ENCODE measurements at places on chromosomes 5 and 9.

GRCh38 chr5:67619235-67619634 lies 422.6 kb upstream of the CD180 start:
- H3K4me1 ChIP-seq, result no peaks in the 10 kb centered on the region
- DNase-seq, result no peak
- H3K27ac ChIP-seq, result no peak overlapping the region
- no peak overlapping the region for H3K4me3 ChIP-seq
- H3K36me3 ChIP-seq, result no peaks in the 10 kb centered on the region
- peaks cover 2% of the 10 kb centered on the region for H3K27me3 ChIP-seq

DNA sequence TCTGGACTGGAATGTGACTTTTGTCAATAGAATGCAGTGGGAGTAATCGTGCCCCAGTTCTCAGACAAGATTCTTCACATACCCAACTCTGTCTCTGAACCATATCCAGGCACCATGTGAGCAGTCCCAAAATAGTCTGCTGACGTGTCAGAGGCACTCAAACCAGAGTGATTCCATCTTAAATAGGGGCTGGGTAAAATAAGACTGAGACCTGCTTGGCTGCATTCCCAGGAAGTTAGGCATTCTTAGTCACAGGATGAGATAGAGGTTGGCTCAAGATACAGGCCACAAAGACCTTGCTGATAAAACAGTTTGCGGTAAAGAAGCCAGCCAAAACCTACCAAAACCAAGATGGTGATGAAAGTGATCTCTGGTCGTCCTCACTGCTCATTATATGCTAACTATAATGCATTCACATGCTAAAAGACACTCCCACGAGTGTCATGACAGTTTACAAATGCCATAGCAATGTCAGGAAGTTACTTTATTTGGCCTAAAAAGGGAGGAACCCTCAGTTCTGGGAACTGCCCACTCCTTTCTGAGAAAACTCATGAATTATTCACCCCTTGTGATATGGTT lies 16.9 kb upstream of the PLCXD3 start:
- no peak overlapping the region for H3K4me3 ChIP-seq
- no peaks in the 10 kb centered on the region for H3K27me3 ChIP-seq
- no peak overlapping the region for H3K27ac ChIP-seq
- no peaks in the 10 kb centered on the region for H3K36me3 ChIP-seq

DNA sequence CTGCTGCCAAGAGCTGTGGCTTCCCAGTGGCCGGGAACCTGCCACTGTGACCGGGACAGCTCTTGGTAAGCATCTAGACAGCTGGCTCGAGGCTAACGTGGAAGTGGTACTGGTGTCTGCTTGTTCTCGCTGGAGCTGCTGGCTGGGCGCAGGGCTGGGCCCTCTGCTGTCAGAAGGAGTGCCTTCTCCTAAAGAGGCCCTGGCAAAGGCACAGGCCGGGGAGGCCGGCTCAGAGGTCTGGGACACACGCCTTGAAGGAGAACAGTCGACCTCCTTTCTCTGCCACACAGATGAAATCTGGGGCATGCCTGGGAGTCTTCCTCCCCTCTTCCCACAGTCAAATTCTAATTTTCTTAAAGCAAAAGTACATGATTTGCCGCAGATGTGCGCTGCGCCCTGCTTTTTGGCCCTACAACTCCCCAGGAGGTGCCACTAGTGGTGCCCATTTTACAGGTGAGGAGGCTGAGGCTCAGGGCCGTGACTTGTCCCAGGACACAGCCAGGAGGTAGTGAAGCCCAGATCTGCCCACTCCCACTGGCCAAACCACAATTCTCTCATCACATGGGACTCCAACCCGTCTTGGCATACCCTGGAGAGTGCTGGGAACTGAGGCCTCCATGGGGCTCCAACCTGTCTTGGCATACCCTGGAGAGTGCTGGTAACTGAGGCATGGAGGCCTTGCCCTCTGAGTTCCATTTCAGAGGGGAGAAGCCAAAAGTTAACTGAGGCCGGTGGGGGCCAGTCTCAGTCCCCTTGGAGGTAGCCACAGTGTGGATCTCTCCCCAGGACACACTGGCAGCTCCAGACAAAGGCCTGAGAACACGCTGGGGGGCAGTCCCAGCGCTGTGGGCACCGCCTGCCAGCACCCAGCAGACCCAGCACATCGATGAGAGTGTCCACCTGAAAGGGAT lies 12.0 kb upstream of the RXRA start:
- H3K27ac ChIP-seq, result no peak overlapping the region
- H3K36me3 ChIP-seq, result no peaks in the 10 kb centered on the region
- no peak overlapping the region for H3K4me3 ChIP-seq
- H3K4me1 ChIP-seq, result peaks cover 2% of the 10 kb centered on the region
- H3K27me3 ChIP-seq, result peaks cover 18% of the 10 kb centered on the region

DNA sequence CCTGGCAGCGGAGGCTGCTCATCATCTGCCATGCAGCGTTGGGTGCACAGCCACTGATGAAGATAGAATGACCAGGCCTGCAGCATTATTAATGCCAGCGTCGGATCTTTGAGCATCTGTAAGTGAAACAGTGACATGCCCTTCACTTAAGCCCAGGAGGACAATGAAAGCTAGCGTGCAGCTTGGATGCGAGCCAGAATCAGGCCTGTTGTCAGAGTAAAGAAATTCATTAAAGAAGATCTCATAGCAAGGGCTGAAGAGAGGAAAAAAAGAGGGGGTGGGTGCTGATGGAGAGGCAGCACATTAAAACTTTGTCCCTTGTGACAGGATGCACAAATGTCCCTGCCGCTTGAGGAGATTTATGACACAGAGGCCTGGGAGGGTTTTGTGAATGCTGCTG lies 186.1 kb upstream of the MAST4 start:
- H3K27ac ChIP-seq, result no peak overlapping the region
- H3K27me3 ChIP-seq, result peaks cover 7% of the 10 kb centered on the region
- no peaks in the 10 kb centered on the region for H3K36me3 ChIP-seq
- DNase-seq, result no peak
- no peak overlapping the region for H3K4me3 ChIP-seq

- H3K27ac ChIP-seq, result no peak overlapping the region
- H3K36me3 ChIP-seq, result no peaks in the 10 kb centered on the region
- H3K4me3 ChIP-seq, result no peak overlapping the region
- H3K4me1 ChIP-seq, result no peaks in the 10 kb centered on the region
- no peak for DNase-seq
Observed at GRCh38 chr5:179401-179800, 11.9 kb upstream of the LRRC14B start.

GRCh38 chr9:91803151-91803940 lies 146.7 kb downstream of the ROR2 start:
- no peak for DNase-seq
- peaks cover 2% of the 10 kb centered on the region for H3K27me3 ChIP-seq
- no peak overlapping the region for H3K27ac ChIP-seq
- no peaks in the 10 kb centered on the region for H3K36me3 ChIP-seq

DNA sequence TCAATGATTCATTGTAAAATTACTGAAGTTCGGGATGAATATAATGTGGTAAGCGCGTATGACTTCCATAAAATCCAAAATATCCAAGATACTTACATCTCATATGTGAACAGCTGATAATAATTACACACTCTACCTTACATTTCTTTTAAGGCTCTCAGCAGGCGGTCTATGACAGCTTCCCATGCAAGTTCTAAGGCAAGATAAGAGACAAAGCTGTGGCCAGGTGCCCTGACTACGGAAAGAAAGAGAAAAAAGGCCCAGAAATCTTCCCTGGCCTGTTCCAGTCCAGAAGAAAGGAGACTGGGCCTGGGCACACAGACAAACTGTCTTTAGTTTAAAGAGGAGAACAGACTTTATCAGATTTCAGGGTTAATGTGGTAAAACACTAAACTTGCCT lies 69.1 kb downstream of the ARSB start:
- H3K27ac ChIP-seq, result no peak overlapping the region
- H3K4me1 ChIP-seq, result no peaks in the 10 kb centered on the region
- H3K4me3 ChIP-seq, result no peak overlapping the region

- H3K4me1 ChIP-seq, result peaks cover 59% of the 10 kb centered on the region
- H3K27me3 ChIP-seq, result no peaks in the 10 kb centered on the region
Observed at GRCh38 chr5:140565780-140566095, 1.1 kb downstream of the SLC35A4 start.

- H3K4me3 ChIP-seq, result no peak overlapping the region
- no peak overlapping the region for H3K27ac ChIP-seq
- no peak for DNase-seq
- no peaks in the 10 kb centered on the region for H3K36me3 ChIP-seq
- peaks cover 20% of the 10 kb centered on the region for H3K27me3 ChIP-seq
Observed at GRCh38 chr9:129677456-129677855, 12.0 kb downstream of the PRRX2 start.

DNA sequence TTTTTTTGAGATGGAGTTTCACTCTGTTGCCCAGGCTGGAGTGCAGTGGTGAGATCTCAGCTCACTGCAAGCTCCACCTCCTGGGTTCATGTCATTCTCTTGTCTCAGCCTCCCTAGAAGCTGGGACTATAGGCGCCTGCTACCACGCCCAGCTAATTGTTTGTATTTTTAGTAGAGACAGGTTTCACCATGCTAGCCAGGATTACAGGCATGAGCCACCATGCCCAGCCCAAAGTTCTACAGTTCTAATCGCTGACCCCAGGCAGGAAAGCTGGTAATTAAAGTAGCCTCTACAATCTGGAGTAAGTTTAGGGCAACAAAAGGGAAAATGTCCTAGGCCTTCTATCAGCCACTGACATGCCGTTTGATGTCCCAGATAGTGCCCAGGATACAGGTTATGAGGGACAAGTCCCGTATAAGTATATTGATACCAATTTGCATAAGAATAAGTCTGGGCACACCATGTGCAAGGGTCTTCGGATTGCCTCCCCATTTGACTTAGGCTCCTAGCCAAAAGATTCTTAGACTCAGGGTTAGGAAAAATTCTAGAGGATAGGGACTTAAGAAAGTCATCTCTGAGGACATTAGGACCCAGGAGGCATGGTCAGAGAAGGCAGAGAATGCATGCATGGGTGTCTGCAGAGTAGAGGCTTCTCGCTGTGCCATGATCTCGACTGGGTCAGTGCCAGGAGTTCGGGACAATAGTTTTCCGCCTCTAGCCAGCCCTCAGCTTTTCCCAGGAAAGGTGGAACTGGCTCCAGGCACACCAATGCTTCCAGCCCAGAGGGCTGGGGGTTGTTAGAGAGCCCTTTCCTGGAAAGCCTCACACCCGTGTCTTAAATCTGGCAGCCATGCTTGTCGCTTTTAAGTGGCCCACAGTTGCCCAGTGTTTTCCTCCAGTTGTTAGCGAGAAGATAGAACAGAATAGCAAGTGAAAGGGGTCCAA lies 1111.1 kb downstream of the TAF11L14 start:
- peaks cover 12% of the 10 kb centered on the region for H3K36me3 ChIP-seq
- peak overlapping the region; percentile 88 for H3K4me3 ChIP-seq
- peaks cover 70% of the 10 kb centered on the region for H3K4me1 ChIP-seq
- no peaks in the 10 kb centered on the region for H3K27me3 ChIP-seq

DNA sequence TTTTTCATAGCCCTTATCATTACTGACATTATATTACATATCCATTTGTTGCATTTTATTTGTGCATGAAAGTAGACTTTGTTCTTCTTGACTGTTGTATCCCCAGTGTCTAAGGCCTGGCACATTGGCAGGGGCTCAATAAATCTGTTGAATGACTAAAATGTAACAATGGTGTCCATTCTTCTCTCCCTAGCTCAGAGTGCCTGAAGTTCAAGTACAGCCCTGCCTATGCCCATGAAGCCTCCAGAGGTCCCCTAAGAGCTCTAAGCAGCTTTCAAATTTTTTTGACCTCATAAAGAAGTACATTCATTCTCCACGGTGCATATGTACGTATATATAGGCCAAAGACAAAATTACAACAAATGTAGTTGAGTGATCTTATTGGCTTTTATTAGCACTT lies 4.2 kb upstream of the BSPRY start:
- no peak overlapping the region for H3K4me3 ChIP-seq
- H3K27me3 ChIP-seq, result peaks cover 4% of the 10 kb centered on the region
- H3K27ac ChIP-seq, result peak overlapping the region; percentile 11
- peaks cover 62% of the 10 kb centered on the region for H3K4me1 ChIP-seq

DNA sequence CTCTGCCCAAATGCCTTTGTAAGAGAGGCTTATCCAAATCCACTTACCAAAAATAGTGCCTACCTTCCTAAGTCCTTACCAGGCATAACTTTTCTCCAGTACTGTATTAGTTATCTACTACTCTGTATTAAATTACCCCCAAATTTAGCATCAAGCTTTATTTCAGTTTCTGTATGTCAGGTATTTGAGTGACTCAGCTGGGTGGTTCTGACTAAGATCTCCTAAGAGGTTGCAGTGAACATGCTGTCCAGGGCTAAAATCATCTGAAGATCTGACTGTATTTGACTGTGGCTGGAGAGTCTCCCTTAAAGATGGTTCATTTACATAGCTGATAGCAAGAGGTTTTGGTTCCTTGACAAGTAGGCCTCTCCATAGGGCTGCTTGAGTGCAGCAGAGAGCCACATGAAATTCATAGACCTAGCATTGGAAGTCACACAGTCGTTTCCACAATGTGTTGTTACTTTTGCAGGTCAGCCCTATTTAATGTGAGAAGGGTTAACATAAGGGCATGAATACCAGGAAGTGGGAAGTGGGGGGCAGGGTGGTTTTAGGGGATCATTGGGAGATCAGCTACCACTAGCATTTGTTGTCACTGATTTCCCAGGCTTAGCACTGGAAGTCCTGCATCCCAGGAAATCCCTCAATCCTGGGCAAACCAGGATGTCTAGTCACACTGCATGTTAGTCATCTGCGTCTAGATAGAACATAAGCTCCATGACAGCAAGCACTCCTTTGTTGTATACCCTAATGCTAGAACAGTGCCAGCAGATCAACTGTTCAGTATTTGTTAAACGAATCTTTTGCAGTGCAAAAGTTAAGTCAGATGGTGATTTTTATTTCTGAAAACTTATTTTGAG lies 2.0 kb upstream of the ZNF622 start:
- peaks cover 36% of the 10 kb centered on the region for H3K36me3 ChIP-seq
- peaks cover 69% of the 10 kb centered on the region for H3K4me1 ChIP-seq
- peak overlapping the region; percentile 97 for H3K27ac ChIP-seq
- H3K4me3 ChIP-seq, result peak overlapping the region; percentile 98
- no peak for DNase-seq

- no peaks in the 10 kb centered on the region for H3K27me3 ChIP-seq
- H3K27ac ChIP-seq, result peak overlapping the region; percentile 93
- DNase-seq, result no peak
- H3K36me3 ChIP-seq, result peaks cover 7% of the 10 kb centered on the region
- H3K4me3 ChIP-seq, result peak overlapping the region; percentile 81
- H3K4me1 ChIP-seq, result peaks cover 98% of the 10 kb centered on the region
Observed at GRCh38 chr5:119338326-119338946, 17.4 kb upstream of the TNFAIP8 start.

DNA sequence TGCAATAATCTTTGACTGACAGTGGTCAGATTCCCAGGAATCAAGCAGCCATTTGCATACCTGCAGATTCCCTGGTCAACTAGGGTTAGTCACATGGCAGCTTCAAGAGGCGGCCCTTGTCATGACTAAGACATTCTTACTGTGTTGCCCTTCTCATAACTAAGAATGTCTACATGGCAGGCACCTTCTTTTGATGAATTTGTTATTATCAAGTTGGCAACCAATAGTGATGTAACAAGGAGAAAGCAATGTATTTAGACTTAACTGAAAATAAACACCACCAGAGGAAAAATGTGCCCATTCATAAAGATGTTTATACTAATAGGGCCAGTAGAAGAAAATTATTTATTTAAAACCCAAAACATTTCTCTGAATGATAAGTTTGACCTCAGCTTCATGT lies 215.6 kb downstream of the TLE1 start:
- DNase-seq, result no peak
- H3K27me3 ChIP-seq, result no peaks in the 10 kb centered on the region
- no peak overlapping the region for H3K27ac ChIP-seq
- no peaks in the 10 kb centered on the region for H3K36me3 ChIP-seq
- no peak overlapping the region for H3K4me3 ChIP-seq
